ENCODE measurements at places on chromosomes 16 and 17.

DNA sequence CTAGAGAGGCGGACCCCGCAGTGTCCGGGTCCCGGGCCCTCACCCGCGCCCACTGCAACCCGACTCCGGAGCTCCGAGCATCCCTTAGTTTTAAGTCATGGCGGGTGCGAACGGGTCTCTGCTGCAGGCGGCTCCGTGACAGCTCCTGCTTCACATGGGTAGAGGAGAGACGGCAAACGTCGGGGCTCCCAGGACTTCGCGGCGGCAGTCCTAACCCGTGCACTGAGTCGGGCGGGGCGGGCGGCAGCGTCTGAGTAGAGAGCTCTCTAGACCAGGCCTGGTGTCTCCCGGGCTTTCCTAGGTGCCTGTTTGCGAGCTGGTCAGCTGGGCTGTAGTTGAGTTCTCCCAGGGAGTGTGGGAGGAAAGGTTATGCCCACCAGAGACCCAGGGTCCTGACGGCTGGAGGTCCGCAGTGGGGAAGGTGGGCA is 345 bp downstream of the TSC2 start:
- DNase-seq = no peak

DNA sequence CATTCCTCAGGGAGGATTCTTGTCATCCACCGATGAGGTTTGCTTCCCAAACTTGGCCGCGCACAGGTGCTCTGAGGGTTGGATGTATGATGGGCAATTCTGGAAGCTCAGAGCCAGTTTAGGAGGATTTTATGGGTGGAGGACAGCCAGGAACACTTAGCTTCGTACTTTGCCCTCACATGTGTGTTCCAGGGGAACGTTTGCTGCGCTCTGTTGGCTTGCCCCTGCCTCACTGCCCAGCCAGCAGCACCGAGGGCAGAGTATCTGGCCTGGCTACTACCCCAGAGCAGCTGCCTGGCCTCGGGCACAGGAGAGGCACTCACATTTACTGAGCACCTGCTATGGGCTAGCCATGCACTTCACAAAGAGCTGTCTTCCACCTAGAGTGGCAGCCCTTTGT is 14.1 kb downstream of the SEZ6 start:
- no peak for DNase-seq

GRCh38 chr17:65589321-65589720 is 27.9 kb upstream of the AXIN2 start:
- DNase-seq = no peak

GRCh38 chr17:1612400-1612799 is 16.2 kb downstream of the SLC43A2 start:
- DNase-seq = no peak

DNA sequence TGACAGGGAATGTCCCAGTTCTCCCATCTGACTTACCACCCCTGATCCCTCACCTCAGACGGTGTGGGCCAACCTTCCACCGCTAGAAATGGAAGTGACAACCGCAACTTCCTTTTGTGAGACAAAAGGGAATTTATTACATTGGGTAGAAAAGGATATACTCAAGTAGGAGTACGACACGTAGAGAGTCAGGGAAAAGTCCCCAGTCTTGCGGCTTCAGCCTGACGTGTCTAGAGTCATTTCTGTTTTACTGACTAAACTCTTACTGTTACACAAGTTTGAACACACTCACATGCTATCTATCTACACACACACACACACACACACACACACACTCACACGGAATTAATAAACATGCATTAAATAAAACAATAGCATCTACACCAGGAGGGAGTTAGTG is 178.9 kb downstream of the COPRS start:
- DNase-seq = no peak

DNA sequence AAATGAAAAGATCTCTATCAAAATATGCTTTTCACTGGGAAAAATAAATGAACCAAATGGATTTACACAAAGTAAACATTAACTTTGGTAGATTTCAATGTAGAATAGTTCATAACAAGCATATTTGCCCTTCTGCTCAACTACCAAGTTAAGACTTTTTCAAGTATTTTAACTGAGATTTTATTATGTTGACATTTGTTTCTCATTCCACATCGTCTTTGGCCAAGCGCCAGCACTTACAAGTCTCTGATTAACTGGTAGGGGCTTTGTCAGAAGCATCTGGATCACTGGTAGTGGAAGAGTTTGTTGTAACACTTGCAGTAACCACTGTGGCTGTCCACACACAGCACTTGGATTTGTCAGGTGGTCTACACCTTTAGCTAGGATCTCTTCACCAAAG is 22.9 kb downstream of the SLFN12L start:
- DNase-seq = no peak

- DNase-seq = no peak
Observed at GRCh38 chr17:78766743-78767294, 15.3 kb downstream of the CYTH1 start.

- no peak for DNase-seq
Observed at GRCh38 chr17:52024300-52024870, 134.1 kb downstream of the CA10 start.

DNA sequence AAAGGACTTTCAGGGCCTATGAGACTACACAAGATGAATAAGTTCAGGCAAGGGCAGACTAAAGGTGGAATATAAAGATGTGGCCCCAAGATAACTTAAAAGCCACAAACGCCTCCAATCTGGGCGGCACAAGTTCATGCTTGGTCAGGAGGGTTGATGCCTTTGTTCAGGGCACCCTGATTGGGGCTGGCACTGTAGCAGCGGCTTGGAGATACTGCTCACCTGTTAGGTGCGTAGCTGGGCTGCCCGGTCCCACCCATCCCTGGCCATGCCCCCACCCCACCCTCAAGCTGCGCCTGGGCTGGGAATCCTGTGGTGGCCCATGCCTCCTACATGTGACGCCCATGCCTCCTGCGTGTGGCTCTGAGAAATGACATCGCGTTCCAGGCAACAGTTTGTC is 12.5 kb upstream of the SLC13A2 start:
- no peak for DNase-seq

- no peak for DNase-seq
Observed at GRCh38 chr16:65989861-65990604, 376.5 kb upstream of the CDH5 start.

GRCh38 chr16:83117810-83118209 is 491.0 kb downstream of the CDH13 start:
- DNase-seq = no peak

DNA sequence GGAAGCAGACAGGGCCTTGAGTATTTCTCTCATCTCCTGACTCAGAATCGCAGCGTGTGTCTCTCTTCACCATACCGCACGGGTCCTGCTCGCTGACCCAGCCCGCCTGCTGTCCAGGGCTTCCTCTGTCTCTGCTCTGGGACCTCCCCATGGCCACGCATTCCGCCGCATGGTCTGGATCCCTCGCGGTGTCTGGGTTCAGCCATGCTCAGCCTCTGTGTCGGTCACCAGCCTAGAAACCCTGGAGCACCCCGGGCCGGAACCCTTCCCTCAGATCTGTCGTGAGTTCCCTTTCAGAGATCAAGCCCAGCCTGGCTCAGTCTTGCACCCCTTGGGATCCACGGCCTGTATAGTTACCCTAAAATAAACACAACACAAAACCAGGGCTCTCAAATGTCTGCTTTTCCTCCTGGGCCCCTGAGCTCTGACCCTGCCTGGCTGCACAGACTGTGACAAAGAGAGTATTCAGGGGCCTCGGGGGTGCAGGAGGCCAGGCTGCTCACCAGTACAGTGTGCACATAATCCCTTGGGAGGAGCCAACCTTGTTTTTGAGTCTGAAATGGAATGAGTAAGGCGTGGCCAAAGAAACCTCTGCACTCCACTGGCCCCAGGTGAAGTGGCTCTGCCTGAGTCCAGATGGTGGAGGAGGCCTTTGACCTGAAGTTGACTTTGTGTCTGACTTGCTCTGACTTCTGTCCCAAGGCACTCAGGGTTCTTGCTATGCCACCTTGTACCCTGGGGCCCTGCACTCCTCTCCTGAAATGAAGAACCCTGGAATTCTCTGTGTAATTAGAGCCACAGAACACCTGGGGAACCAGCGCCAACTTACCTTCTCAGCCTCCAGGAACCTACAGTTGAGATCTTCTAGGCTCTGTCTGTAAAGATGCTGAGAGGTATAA is 5.8 kb upstream of the SPIRE2 start:
- no peak for DNase-seq

GRCh38 chr17:61783556-61784304 is 79.6 kb downstream of the BRIP1 start:
- DNase-seq = no peak

DNA sequence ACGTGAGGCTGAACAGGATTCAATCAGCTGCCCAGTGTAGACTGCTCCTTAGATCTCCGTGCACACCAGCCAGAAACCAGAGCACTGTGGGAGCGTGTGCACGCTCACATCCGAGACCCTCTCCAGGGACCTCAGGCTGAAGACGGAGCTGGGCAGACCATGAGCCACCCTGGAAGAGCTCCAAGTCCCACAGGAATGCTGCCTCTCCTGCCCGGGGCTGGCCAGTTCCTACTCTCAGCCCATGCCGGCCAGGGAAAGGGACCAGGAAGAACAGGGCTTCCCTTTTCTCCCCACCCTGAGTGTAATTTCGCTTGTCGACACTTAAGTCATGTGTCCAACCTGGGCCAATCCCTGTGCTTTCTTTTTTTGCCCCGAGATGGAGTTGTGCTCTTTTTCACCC is 6.9 kb downstream of the ALYREF start:
- no peak for DNase-seq

GRCh38 chr17:49524473-49525359 is 29.6 kb downstream of the NGFR start:
- DNase-seq = no peak

DNA sequence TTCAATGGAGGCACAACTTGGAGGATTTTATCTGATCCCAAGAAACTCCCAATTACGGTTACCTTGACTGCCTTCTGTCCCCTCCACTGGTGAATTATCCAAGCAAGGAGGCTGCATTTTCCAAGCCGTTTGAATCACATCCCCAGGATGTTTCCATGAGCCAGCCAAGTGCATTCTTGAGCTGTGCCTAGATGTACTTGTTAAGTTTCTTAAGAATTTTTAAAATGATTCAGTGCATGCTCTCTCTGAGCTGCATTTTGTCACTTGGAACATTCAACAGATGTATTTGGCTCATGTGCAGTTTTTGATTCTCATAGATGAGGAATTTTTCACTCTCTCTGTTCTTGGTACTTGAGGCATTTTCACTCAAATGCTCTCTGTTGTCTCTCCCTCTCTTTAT is 202.6 kb upstream of the MYOCD start:
- no peak for DNase-seq

- DNase-seq = no peak
Observed at GRCh38 chr16:50381679-50382440, 13.1 kb upstream of the BRD7 start.

GRCh38 chr17:34720760-34721159 is 141.4 kb downstream of the TMEM132E start:
- no peak for DNase-seq

- no peak for DNase-seq
Observed at GRCh38 chr16:57988929-57989328, 11.5 kb downstream of the ZNF319 start.

DNA sequence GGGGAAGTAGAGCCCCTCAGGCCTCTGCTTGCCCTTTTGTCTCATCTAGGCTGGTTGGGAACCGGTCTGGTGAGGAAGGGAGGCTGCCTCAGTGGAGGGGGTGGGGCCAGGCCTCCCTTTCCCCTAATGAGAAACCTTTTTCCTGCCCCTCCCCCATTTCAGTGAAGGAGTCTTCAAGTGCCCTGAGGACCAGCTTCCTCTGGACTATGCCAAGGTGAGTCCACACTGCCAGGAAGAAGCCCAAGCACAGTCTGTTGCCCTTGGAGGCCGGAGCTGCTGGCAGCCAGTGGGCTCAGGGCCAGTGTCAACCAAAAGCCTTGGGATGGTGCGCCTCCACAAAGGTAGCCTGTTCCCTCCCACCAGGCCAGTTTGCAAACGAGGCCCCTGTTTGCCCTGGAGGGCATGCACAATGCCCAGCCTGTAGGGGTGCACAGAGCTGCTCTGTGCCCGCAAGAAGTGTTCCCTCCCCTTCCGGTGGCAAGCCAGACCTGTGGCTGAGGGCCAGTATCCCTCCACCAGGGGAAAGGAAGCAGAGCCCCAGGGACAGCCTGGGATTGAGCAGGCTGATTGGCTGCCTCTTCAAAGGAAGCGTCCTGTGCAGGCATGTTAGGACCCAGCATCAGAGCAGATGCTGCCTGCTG is 3.4 kb downstream of the TRAF4 start:
- no peak for DNase-seq

- no peak for DNase-seq
Observed at GRCh38 chr16:59510008-59510424, 775.9 kb upstream of the GOT2 start.

DNA sequence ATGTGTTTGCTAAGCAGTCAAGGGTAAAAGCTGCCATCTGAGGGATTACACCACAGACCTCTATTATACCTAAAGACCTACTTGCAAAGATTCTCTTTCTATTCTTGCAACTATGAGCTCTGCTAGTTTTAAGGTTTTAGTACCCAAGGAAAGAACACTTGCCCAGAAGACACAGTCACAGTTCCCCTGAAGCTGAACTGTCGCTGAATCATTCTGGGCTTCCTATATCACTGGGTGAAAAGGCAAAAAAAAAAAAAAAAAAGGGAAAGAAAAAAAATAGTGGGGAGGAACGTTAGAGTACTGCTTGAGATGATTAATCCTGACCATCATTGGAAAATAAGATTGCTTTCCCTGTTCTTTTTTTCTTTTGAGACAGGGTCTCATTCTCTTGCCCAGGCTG is 37.9 kb downstream of the LYRM1 start:
- no peak for DNase-seq

DNA sequence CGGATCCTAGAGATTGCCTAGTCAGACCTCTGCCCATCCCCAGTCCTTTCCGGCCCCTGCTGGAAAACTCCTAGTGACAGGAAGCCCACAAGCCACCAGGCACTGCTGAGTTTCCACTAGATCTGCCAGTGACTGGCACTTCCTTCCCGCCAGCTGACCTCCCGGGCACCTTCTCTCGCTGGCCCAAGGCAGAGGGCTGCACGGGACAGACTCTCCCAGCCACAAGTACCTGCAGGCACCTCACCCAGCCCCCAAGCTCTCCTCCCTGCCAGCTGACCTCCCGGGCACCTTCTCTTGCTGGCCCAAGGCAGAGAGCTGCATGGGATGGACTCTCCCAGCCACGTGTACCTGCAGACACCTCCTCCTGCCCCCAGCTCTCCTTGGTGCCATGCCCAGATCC is 66.3 kb upstream of the DOC2B start:
- DNase-seq = no peak

DNA sequence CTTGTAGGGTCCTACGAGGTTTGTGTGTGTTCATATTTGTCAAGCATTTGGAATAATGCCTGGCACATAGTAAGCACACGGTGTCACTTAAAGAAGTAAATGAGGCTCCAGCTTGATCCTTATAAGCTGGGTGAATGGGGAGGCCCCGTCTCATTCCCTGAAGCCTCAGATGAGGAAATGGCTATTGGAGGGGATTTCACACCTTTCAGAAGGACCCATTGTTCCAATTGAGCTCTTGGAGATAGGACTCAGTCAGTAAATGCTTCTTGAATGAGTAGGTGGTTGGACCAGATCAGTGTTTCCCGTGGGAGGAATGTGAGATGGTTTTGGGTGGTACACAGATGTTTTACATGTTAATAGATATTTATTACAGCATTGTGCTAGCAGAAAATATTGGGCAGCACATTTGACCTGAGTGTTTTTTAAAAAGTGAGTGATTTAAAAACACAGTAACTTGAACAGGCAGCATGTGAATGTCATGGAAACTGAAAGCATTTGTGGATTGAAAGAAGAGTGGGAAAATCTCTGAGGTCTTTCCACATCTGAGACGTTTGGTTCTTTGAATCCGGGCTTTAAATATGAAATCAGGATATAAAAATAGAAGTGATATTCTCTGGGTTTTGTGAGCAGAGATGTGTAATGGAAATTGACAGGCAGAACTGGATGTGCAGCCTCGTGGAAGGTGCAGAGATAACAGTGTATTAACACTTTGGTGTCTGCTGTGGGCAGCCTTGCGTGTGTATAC is 36.4 kb upstream of the ARHGAP17 start:
- no peak for DNase-seq

- no peak for DNase-seq
Observed at GRCh38 chr17:57873261-57874057, 23.6 kb upstream of the MRPS23 start.
